COLO829 (cell line): ENCODE measurements at places on chromosomes 5 and 9.

- DNase-seq: peak; percentile 80
These were observed 49.9 kb upstream of the GARNL3 start for GRCh38 chr9:127214421-127215267.

DNA sequence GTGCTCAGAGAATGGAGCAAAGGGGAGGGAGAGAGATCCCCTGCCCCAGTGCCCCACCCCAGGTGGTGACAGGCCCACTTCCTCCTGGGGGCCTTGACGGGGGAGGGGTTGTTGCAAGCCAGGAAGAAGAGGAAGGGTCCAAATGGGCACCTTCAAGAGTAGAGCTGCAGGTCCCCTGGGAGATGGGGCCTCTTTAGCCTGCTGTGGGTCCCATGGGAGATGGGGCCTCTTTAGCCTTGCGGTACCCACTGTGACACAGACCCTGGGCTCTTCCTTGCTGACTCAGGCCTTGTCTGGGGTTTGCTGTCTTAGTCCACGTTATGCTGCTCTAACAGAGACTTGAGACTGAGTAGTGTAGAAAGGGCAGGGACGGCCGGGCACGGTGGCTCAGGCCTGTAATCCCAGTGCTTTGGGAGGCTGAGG lies 9.6 kb upstream of the TOR4A start:
- DNase-seq: no peak

GRCh38 chr5:154842689-154843530 lies 7.5 kb downstream of the FAXDC2 start:
- no peak for DNase-seq

- no peak for DNase-seq
These were observed 27.1 kb downstream of the PRRX2 start for GRCh38 chr9:129692534-129692933.

- no peak for DNase-seq
These were observed 133.0 kb downstream of the C9orf50 start for GRCh38 chr9:129487658-129488483.

DNA sequence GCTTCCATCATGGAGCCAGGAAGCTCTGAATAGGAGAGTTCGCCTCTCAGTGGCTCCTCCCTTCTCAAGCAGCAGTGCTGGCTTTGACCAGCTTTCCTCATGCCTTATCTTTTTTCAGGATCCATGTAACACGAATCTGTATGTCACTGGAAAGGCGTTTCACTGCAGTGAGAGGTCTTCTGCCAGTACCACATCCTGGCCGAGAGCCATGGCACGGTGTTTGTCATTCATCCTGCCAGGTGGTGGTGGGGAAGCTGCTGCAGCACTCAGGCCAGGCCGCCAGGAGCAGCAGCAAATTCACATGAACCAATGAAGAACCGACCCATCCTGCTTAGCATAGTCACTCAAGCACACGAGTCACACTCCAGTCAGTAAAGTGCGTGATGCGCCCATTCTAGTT lies 179.0 kb downstream of the FANCC start:
- DNase-seq: no peak

- DNase-seq: no peak
These were observed 22.5 kb downstream of the PPP3R2 start for GRCh38 chr9:101572316-101572715.

DNA sequence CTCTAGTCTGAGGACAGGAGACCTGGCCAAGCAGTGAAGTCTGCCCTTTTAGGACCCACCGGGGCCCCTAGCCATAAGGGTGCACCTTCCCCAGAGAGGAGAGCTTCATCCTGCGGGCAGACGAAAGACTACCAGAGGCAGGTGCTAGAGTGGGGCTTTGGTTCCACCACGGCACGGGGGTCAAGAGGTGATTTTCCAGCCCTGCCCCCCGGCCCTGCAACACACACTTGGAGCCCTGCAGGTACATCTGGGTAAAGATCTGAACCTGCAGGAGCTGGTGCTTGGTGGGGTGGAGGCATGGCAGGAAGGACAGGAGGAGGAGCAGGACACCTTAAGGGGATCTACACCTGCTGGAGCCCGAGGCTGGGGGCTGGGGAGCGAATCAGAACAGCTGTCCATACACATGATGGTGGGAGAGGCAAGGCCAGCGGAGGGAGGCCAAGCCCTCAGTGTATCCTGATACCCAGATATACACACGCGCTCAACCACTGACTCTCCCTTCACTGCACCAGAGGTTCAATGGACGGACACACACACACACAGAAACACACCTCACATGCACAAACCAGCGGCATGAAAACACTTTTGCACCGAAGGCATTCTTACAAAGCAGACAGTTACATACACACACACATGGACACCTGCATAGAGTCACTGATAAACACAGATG lies 98.4 kb upstream of the MVB12B start:
- DNase-seq: no peak

DNA sequence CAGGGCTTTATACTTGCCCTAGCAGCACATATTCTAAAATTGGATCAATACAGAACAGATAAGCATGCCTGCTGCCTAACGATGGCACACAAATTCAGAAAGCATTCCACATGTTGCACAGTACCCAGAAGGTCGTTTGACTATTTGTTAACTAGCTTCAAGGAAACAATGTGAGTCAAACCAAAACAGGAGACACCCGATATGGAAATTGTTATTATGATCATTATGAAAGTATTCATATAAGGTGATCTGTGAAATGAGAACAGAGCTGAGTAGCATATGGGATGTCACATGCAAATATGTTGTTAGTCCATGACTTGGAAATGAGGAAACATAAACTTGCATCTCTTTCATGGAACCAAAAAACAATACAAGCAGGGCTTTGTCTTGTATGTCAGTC lies 56.3 kb upstream of the BICD2 start:
- no peak for DNase-seq

DNA sequence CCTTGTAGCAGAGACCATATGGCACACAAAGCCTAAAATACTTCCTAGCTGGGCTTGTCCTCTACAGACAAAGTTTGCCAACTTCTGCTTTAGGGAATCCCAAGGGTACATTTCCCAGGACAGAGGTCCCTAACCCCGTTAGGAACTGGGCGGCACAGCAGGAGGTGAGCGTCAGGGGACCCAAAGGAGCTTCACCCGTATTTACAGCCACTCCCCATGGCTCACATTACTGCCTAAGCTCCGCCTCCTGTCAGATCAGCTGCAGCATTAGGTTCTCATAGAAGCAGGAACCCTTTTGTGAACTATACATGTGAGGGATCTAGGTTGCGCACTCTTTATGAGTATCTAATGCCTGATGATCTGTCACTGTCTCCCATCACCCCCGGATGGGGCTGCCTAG lies 88.5 kb upstream of the TRPM3 start:
- DNase-seq: no peak

- DNase-seq: no peak
These were observed 288.5 kb downstream of the SLIT3 start for GRCh38 chr5:169012450-169012849.

- no peak for DNase-seq
These were observed 5.4 kb upstream of the CEP72 start for GRCh38 chr5:606526-607399.

DNA sequence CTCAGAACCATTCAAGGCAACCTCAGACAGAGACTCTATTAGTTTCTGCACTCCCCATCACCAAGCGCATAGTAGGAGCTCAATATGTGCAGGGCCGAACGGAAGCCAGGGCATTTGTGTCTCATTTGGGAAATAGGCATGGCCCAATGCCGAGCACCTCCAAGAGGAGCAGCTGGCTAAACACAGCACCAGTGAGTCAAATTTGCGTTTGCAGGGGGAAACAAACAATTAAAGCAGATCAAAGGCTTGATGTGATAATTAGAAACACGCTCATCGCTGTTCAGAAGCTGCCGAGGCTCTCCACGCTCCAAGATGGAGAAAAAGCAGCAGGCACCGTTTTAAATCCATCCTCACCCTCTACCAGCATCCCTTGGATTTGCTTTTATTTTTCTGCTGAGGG lies 225.3 kb downstream of the AGTPBP1 start:
- no peak for DNase-seq

DNA sequence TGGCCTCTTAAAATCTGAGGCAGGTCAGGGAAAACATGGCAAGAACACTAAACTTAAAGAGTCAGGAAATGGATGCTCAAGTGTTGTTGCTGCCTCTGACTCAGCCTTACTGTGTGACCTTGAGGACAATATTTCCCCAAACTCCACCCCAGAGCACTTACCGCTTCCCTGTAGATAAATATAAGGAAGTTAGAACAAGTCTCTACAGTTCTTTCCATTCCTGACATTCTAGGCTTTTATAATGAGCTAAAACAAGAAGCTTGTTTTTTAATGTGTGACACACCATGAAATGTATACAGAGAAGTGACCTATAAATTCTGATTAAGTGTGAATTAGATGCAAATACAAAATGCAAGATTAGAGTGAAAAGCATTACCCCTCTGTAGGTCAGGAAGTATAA lies 129.3 kb downstream of the GRIA1 start:
- peak; percentile 0 for DNase-seq

- DNase-seq: peak; percentile 36
These were observed 27.9 kb downstream of the ANXA1 start for GRCh38 chr9:73179589-73179988.

DNA sequence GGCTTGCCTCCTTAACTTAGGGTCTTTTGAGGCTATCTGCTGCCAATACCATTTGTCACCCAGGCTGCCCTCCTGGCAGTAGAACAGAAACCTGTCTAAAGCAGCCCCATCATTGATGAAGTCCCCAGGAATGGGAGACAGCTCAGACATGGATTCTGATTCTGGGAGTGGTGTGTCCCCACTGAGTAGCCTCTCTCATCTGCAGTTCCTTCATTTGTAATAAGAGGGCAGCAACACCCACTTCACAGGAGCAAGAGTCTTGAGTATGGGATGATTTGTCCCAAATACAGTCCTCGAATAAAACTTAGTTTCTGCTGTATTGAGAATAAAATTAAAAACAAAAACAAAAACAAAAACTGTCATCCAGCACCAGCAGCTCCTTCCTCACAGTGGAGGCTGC lies 167.6 kb downstream of the ASTN2 start:
- DNase-seq: no peak

- DNase-seq: peak; percentile 25
These were observed 60.1 kb upstream of the ITGA1 start for GRCh38 chr5:52727576-52727975.

DNA sequence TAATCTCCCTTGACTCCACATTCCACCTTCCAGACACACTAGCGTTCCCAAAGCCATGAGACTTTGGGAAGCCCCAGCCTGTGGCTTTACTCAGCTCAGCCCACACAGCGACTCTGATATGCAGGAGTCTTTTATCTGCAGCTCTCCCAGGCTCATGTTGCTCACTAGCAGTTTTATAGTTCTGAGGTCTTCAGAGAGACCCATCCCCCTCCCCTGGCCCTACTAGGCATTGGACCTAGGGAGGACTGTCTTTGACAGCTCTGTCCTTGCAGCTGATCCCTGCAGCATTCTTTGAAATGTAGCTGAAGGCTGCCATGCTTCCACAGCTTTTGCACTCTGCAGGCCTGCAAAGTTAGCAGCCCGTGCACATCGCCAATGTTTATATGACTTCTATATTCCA lies 19.9 kb upstream of the CYLC2 start:
- no peak for DNase-seq
